ENCODE measurements at places on chromosomes 16 and 17.

- DNase-seq, result peak; percentile 79
Measured at GRCh38 chr17:48429638-48430586, at the start of gene SKAP1. TSS of gene SKAP1 (minus strand) at chr17:48430214.

DNA sequence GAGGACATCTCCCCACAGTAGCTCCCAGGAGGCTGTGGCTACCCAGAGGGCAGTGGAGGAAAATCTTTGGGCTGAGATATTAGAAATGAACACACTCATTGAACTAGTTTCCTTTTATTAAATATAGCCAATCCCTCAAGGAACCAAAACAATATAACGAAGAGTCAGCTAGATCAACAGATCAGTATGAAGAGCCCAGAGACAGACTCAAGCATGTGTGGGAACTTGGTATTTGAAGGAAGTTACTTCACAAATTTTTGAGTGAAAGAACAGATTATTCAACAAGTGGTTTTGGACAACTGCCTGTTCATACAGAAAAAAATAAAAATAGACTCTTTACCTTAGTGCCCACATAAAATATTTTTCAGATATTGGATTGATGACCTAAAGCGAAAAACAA lies 183.6 kb upstream of the PMFBP1 start:
- DNase-seq, result no peak

DNA sequence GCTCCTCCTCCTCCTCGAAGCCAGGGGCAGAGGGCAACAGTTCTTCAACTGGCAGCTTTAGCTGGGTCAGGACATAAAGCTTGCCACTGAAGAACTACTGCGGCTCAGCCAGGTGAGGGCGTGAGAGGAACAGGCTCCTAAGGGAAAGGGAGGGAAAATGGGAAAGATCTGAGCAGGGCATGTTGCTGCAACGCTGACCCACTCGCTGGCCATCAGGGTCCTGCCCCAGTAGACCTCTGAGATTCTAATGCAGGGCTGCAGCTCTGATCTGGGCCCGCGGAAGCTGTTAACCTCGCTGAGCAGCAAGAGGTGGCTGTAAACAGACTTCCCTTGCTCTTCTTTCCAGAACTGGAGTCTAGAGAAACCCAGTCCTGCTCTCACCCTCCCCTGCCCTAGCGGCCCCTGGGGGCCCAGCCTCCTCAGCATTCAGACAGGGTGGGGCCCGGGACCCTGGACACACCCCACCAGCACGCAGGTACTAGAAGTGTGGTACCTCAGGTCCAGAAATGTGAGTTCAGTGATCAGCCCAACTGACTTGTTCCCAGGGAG lies 3.8 kb upstream of the TLCD2 start:
- DNase-seq, result peak; percentile 66

GRCh38 chr17:40035162-40035559 lies 19.0 kb downstream of the MED24 start:
- DNase-seq, result peak; percentile 95

DNA sequence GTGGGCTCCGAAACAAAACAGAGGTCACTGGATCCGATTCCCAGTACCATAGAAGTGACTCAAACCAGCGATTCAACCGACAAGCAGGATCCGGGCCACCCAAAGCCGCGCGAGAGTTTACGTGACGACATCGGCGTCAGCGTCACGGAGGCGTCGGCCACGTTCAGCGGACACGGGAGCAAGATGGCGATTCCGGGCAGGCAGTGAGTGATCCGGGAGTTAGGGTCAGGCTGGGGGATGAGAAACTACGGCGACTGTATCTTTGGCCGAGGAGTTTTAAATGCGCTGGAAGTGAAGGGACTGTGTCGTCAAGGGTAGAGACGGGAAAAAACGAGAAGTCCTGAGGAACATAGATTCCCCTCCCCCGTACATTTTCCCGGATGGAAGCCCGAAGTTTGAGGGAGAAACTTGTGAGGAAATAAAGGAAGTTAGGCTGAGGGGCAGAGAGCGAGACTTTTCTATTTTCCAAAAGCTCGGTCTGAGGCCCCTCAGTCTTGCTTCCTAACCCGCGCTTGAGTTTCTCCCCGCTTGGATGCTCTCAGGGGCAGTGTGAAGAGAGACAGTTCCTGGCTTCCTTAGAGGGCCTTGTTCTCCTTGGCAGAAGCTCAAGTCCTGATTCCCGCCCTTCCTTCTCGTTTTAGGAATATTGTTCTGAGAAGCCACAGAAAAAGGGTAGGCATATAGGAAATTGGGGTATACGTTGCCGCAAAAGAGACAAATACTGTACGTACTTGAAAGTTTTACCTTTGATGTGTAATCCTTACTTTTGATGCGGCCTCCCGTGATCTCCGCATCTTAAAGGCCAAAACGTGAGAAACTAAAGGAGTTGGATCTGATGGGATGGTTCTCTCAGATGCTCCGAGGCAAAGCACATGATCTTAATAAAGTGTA lies at the start of gene NSRP1:
NSRP1 (plus strand) TSS at position 156 of the 891 bp plus-strand sequence; CDS start at position 184, 28 bp downstream.
- peak; percentile 95 for DNase-seq

GRCh38 chr16:47956916-47957315 lies 198.9 kb downstream of the ABCC12 start:
- no peak for DNase-seq

DNA sequence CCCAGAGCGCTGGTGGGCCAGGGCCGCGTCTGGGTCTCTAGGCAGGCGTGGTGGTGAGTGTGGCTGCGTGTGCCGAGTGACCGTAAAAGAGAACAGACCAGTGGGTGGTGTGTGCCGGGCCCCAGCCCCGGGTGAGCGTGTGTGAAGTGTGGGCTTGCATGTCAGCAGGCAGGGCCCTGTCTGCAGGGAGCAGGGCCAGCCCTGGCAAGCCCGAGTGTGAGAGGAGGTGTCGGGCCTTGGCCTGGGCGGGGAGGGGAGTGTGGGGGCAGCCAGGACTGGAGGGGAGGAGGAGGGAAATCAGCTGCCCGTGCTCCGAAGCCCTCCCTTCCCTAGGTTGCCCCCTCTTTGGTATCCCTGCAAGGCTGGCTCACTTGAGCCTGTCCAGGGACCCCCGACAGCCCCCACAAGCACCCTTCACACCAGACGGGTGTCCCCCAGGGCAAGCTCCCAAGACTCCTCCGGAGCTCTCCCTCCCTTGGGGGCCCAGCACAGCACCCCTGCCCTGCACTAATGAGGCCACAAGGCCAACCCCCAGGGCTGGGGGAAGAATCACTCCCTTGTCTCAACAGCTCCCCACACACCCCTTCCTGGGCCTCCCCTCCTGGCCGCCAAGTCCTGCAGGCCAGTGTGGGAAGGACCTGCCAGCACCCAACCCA lies 1.9 kb downstream of the USH1G start:
- no peak for DNase-seq

GRCh38 chr17:37736428-37736827 lies 8.4 kb downstream of the HNF1B start:
- DNase-seq, result no peak

DNA sequence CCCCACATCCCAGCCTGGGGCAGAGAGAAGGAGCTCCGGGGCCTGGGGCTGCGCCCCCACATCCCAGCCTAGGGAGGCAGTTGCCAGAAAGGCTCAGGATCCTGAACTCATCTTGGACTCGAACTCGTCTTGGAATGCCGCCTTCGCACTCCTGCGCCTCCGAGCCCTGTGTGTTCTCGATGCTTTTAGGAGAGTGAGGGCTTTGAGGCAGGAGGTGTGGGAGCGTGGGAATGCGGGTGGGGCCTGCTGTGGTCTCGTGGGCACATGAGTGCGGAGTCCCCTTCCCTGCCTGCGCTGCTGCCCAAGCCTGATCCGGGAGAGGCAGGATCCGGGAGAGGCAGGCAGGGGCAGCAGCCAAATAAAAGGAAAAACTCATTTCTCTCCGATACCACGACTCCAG lies 1.2 kb downstream of the BHLHA9 start:
- no peak for DNase-seq

DNA sequence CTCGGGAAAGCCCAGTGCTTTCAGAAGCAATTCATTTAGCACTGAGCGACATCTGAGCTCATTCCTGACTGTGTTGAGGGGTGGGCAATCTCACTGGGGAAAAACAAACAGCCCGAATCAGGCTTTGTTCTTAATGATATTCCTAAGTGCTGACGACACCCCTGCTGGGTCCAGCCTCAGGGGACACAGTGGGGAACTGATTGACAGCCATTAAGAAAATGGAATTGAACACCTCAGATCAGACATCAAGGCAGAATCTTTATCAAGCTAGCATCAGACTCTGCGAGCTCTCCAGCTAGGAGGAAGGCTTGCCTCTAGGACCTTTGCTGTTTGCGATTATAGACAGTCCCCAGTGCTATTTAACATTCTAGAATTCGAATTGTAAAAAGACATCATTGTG lies 22.5 kb upstream of the LYRM9 start:
- peak; percentile 39 for DNase-seq

- no peak for DNase-seq
Measured at GRCh38 chr16:12470311-12471229, 333.1 kb downstream of the CPPED1 start.

GRCh38 chr17:3960764-3961163 lies 3.5 kb downstream of the ATP2A3 start:
- DNase-seq, result no peak

GRCh38 chr17:46742565-46743270 lies 75.8 kb downstream of the WNT3 start:
- DNase-seq, result no peak

- DNase-seq, result no peak
Measured at GRCh38 chr16:86512860-86513470, 2.6 kb downstream of the FOXF1 start.

GRCh38 chr17:52106072-52106471 lies 52.4 kb downstream of the CA10 start:
- DNase-seq, result no peak

Measured in iPS-NIHi11 (cell line).